ENCODE measurements at places on chromosomes 5 and 9.

- no peak for DNase-seq
Measured at GRCh38 chr9:120650352-120650751, 63.9 kb downstream of the MEGF9 start.

DNA sequence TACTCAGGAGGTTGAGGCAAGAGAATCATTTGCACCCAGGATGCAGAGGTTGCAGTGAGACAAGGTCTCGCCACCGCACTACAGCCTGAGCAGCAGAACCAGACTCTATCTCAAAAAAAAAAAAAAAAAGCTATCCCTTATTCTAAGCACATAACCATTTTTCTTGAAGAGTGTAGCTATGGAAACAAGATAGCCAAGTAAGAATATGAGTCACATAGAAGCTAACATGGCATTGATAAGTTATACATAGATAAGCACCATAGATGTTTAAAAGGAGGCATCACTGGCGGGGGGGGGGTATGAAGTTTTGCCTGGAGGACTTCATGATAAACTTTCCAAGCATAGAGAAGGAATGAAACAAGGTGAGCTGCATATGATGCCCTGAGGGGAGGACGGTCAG lies 26.0 kb downstream of the CHSY3 start:
- DNase-seq: no peak

- DNase-seq: no peak
Measured at GRCh38 chr5:150515446-150515845, 7.5 kb downstream of the NDST1 start.

DNA sequence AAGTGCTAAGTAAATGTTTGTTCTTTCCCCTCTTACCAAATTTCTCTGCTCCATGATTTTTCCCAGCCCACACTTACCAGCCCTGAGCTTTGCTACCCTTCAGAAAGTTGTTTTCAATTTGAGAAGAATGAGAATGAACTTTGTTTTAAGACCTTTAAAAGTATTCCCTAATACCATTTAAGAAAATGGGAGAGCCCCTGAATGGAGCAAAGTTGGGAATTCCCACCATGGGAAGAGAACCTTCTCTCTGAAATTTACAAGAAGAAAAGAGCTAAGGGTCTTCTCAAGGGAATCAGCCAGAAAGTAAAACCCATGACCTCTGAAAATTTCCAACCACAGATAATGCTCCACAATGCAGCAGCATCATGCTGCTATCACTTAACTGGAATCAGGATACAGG lies 17.7 kb downstream of the ZNF366 start:
- DNase-seq: no peak

- no peak for DNase-seq
Measured at GRCh38 chr5:151617841-151618710, 26.9 kb upstream of the FAT2 start.
